ENCODE measurements at places on chromosomes 6 and 20. TPM values are rescaled to one million over a fixed set of nuclear protein-coding genes. Genes with fewer than 3 reads are reported as not detected.
A peak's percentile ranks its signal among the peaks of the same experiment; 100 is the strongest.

GRCh38 chr20:58435237-58435636 lies 46.2 kb downstream of the VAPB start:
- no peak for DNase-seq

GRCh38 chr20:39145921-39146320 lies 183.8 kb downstream of the DHX35 start:
- DNase-seq = no peak

DNA sequence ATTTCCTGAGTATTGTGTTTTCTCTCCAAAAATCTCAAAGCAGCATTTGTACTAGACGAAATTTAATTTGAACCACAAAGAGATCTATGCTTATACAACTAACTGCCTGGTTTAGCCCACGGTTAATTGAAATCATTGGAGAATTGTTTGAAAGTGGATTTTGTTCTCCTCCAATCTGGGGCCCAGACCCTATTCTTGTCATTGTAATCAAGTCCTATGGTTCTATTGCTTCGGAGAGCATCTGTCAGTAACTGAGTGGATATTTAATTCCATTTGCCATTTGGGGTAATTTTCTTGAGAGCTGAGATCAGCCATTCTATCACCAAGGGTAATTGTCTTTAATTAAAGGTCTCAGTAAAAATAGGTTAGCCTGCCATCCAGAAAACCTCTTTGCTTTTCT lies 117.0 kb upstream of the KCNG1 start:
- DNase-seq = no peak

- no peak for DNase-seq
These were observed 20.4 kb upstream of the UNC93A start for GRCh38 chr6:167270499-167271311.

- DNase-seq = no peak
These were observed 21.1 kb downstream of the TAF4 start for GRCh38 chr20:62044631-62045030.

DNA sequence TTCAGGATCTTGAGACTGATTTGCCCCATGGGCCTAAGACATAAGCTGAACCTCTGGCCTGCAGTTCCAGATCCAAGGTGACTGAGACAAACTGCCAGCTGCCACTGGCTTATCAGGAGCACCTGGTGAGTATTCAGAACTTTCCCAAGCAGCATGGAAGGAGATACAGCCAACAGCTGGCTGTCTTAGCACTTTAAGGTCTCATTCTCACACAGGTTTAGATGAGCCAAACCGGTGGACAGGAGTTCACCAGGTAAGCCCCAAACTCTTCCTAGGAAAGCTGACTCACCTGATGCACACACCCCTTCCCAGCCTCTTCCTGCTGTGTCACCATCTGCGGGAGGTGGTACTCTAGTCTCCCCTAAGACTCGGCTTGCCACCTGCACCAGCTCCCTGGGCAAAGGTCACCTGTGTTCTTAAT lies at the start of gene BANF2:
TSS of gene BANF2 (plus strand) at position 36 of the 421 bp plus-strand sequence. CDS start 25,060 bp downstream, outside the sequence.
- no peak for DNase-seq

DNA sequence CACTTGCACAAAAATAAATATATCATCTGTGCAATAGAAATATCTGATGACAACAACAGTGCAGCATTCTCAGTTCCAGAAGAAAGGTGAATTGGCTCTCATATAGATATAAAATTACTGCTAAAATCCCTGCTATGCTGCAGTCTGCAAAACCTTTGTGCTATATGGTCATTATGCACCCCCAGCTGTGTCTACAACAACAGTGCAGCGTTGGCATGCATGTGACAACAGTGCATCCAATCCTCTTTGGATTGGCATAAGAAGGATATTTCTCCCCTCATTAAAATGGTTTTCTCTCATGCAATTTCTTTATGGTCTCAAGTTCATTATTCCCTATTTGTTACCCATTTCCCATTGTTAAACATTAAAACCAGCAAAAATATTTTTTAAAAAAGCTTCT lies 23.1 kb downstream of the OR2B6 start:
- DNase-seq = no peak

DNA sequence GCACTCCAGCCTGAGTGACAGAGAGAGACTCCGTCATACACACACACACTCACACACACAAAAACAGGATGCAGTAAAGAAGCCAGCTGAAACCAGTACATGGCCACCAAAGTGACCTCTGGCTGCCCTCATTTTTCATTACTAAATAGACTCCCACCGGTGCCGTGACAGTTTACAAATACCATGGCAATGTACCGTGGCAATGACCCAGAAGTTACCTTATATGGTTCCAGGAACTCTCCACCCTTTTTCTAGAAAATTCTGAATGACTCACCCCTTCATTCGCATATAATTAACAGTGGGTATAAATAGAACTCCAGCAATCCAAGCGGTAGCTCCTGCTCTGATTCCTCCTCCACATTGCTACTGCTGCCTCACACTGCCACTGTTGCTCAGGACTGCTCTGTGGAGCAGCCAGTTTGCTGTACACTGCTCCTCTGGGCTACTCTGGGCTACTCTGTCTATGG lies 57.7 kb downstream of the SNX5 start:
- DNase-seq = no peak

DNA sequence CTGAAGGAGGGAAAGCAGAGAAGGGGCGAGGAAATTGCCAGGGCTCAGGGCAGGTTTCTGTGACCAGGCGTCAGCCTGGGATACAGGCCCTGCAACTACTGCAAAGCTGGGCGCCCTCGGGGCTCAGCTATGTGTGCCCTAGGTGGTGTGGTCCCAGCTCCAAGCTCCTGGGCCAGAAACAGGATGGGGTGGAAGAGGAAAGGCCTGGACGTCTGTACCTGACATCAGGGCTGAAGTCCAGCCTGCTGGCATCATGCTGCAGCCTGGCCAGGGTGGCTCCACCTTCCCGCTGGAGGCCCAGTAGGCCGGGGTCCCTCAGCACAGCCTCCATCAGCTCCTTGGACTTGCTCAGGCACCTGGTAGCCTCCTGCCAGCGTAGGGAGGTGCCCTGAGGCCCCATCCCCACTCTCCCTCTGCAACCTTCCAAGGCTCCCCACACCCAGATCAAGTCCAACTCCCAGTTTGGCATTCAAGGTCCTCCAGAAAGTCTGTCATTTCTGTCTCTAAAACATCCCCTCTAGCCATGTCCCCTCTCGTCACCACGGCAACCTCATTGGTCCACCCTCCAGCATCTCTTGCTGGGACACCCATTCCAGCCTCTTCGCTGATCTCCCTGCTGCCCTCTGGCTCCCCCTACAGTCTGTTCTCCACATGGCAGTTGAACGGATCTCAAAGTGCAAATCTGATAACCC lies 38.2 kb downstream of the KIAA1755 start:
- peak; percentile 90 for DNase-seq

DNA sequence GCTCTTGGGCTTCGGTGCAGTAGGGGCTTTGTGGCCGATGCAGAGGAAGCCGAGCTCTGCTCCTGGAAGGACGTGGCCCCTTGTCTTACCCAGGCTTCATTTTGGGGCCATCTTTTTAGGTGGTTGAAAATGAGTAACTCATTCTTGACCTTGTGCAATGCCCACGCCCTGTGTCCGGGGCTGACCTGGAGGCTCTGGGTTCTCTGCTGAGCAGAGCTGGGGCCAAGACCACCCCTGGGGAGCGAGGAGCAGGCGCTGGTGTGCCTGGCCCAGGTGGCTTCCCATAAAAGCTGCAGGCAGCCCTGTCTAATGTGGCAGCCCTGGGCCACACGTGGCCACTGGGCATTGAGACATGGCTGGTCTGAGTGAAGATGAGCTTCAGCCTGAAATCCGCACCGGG lies 25.7 kb downstream of the NTSR1 start:
- DNase-seq = no peak

DNA sequence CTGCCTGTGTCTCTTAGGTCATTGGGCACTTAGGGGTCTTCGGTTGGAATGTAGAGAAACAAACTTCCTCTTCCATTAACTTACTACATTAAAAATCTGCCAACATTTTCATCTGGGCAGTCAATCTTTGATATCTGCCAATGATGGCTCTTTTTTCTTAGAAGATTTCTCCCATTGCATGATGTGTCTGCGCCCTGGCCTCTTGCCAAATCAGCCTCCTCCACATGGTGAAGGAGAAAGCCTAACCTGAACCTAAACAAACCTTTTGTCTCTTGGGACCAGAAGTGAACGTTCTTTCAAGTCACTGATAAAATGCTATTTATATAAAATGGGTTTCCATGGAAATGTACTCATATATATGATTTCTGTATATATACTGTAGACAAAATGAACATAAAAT lies 998.9 kb upstream of the GJE1 start:
- no peak for DNase-seq

DNA sequence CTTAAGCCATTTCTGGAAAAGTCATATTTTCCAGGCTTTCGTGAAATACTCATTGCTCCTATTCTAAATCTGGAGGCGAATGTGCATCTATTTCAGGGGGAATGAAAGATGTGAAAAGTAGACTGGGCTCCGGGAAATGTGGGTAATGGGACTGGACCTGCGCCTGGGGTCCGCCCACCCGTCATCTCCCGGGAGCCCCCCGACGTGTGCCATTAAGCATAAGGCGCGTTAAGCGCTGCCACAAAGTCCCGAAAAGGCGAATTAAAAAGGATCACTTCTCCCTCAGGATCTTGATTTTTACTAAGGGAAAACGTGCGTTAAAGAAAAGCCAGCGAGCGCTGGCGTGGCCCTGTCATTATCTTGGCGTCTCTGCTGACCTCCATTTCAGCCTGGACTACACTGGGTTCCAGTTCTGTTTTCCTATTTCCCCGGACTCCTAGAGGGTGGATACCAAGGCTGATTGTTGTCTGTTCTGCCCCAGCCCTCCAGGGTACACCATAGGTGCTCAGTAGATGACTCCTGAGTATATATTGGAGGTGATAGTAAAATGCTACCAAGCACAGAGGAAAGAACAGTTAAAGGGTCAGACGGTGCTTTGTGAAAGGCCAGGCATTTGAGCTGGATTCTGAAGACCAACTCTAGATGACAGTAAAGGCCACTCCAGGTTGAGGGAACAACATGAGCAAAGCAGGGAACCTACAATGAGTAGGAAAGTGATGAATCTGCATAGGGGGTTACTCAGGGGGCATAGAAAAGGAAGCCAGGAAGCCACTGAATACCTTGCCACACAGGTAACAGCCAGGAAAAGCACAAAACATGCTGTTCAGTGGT lies 89.2 kb upstream of the ARID1B start:
- no peak for DNase-seq

DNA sequence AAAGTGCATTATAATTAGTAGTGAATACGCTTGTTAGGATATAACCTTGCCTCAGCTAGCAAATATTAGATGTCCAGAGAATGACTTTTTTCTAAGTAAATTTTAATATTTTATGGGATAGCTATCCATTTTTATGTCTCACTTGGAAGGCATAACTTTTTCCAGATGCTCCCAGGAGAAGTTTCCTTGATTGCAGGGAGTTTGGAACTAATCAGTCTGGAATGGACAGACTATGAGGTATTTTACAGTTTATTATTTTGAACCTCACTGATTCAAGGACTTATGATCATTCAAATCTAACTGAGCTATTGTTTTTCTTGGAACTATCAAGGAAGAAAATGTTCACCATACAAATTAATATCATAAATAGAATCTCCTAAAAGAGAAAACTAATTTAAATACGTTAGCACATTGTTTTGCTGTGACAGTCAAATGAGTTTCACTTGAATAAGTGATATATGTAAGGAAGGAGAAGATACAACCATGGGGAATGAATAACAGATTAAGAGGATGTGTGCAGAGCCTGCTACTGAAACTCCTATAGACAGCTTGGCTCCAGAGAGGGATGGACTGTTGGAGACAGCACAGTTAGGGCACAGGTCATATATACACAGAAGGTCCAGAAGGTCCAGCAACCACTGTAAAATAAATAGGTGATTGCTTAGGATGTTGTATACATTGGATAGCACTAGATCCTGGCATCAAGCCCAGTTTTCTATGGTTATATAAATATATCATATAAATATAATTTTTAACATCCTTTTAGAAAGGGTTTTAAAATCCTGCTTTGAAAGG lies 20.6 kb upstream of the LCA5 start:
- DNase-seq = no peak

DNA sequence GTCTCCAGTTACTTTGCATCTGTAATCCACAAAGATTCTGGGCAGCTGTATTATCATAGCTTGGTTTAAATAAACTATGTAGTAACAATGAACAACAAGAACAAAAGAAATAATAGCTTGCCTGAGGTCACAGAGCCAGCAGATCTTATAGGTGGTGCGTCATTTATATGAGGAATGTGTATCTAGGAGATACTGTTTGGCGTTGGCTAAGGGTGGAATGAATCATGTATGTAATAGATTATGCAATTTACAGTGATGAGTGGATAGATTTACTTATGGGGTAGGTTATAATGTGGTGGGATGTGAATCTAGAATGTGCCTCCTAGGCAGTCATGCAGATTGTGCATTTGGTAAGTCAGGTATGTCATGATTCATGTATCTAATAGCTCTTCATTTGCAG lies 42.8 kb downstream of the HNF4A start:
- no peak for DNase-seq

DNA sequence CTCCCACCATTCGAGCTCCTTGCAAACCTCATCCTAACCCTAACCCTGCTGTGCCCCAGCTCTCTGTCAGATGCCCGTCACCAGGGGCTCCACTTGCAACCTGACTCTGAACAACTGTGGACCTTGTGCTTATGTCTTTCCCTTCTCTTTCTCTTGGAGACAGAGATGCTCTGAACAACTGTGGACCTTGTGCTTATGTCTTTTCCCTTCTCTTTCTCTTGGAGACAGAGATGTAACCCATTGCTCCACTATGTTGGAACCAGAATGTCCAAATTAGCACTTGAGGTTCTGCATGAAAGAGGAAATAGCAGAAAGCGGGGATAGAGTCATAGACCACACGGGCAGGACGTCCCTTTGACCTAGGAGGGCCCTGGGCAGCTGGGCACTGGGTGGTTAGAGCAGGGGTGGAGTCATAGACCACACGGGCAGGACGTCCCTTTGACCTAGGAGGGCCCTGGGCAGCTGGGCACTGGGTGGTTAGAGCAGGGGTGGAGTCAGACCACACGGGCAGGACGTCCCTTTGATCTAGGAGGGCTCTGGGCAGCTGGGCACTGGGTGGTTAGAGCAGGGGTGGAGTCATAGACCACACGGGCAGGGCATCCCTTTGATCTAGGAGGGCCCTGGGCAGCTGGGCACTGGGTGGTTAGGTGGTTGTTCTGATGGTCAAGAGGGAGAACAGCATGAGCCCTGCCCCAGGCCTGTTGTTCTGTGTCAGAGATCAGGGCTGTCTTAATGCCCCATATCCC lies 22.2 kb downstream of the PCMTD2 start:
- no peak for DNase-seq

- no peak for DNase-seq
These were observed 44.7 kb downstream of the SLC35F1 start for GRCh38 chr6:117951783-117952182.

GRCh38 chr6:1911474-1911873 lies 301.8 kb downstream of the FOXC1 start:
- no peak for DNase-seq

CCNC gene
- total RNA-seq = 104 TPM

ZBTB24 gene
- total RNA-seq = 18.5 TPM

DEFB132 gene
- not detected for total RNA-seq

CAGE1 gene
- total RNA-seq = not detected

ERVFRD-1 gene
- not detected for total RNA-seq

LIN28B gene
- total RNA-seq = 21.4 TPM

DLL1 gene
- total RNA-seq = 0.26 TPM

RNF144B gene
- total RNA-seq = 36.4 TPM

WFDC10B gene
- total RNA-seq = not detected

MCCD1 gene
- not detected for total RNA-seq

SLC4A11 gene
- total RNA-seq = 0.60 TPM
